ENCODE measurements at places on chromosomes 4 and X.
A peak's percentile ranks its signal among the peaks of the same experiment; 100 is the strongest.

- peak; percentile 33 for DNase-seq
Observed at GRCh38 chr4:159077702-159078495, 25.0 kb upstream of the RAPGEF2 start.

DNA sequence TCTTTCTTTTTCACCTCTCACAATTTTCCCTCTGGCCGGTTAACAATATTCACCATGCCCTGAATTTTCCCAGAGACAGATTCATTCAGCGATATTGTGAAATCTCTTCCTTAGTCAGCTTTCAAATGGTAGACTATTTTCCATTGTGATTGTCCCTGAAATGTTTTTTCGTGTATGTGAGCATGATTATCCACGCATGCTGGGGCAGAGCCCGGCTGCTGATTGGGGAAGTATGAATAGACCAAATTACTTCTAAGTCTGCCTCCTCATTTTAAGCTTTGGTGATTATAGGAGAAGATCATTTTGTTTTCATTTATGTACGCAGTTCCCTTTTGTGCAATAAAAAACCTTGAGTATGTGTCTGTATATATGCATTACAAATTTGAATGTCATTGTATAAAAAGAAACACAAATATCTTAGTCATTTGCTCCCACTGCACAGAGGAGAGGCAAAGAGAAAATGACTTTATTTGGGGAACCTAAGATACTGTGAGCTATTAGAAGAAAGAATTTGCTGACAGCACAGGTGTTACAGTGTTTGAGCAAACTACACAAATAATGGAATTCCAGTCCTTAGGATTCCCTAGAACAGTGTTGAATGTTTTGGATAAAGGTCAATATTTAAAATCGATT, 11.3 kb downstream of the DTHD1 start:
- DNase-seq = no peak

- no peak for DNase-seq
Observed at GRCh38 chr4:170990989-170991589, 822.1 kb upstream of the GALNTL6 start.

- DNase-seq = no peak
Observed at GRCh38 chrX:69083361-69083760, 81.9 kb downstream of the PJA1 start.

DNA sequence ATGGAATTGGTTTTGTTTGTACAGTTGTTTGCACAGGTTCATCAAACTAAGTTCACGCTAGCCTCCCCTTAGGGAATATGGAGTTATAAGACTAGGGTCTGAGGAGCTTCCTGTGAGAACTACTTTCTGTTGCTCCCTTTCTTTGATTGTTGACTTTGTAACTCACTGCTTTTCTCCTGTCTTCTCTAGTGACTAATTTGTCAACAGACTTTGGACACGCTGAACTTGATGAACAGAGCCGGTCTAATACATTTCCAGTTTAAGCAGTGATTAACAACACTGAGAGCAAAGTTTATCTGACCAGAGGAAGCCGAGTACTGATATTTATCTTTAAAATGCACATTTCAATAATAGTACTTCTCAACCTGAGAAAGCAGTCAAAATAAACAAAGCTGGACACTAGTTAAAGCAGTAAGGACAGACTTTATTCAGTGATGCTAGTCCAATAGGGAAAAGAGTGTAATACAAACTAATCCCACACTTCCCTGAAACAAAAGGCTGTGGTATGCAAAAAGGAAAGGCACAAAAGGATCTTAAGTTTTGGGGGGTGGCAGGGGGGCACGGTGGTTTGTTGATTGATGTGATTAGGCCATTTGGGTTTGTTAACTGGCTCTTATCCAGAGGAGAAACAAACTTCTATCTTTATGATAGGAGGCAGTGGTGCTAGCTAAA, 2.7 kb upstream of the NUDT9 start:
- DNase-seq = no peak

DNA sequence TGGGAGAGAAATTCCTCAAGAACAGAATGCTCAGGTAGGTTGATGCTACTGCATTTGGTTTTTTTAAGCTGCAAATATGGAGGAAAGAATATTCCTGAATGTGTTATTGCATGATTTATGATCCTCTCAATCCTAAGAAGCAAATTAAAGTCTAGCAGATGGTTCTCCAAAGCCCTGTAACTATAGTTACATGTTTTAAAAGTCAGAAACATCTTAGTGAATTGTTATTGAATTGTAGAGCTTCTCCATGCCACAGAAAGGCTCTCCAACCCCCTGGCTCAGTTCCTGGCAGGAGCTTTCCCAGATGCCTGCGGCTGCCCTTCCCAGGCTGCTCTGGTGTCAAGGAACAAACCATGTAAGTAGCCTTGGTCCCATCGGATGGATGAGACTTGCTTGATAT, 227.8 kb upstream of the GATB start:
- no peak for DNase-seq

DNA sequence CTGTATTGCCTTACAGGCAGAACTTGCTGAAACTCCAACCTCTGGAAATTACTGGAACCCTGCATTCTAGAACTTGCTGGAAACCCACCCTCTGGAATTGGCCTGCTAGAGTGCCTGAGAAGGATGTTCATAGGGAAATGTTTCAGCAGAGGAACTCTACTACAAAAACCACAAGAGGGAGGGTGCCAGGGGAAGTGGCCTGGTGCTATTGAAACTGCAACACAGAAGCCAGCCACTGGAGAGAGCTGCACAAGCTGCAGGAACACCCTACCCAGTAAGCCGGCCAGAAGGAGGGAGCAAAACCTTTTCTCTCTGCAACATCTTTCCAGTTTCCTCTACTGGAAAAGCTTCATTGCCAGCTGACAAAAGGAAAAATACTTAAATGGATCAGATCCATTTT, 2.5 kb upstream of the BRWD3 start:
- no peak for DNase-seq

- DNase-seq = no peak
Observed at GRCh38 chr4:137905930-137906329, 336.2 kb downstream of the SLC7A11 start.

- no peak for DNase-seq
Observed at GRCh38 chr4:123256901-123257300, 139.7 kb upstream of the SPRY1 start.

DNA sequence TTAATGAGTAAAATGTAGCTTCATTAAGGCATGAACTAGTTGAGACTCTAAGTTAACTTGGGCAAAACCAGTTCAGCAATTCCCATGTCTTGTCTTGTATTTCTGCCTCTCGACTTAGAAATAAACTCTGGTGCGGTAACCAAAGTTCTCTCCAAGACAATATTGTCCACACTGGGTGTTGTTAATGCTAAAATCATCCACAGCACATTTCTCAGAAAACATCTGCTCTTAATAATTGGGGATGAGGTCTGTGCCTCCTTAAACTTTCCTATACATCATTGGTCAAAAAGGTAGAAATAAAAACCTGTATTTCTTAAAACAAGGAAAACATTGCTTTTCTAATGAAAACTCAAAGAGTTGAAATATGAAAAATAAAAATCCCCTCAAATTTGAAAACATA, 32.9 kb upstream of the MID1 start:
- DNase-seq = no peak

All from breast epithelium (tissue), 4 donors.